ENCODE measurements at places on chromosomes 1 and 21. TPM values are rescaled to one million over a fixed set of nuclear protein-coding genes. Genes with fewer than 3 reads are reported as not detected.
A peak's percentile ranks its signal among the peaks of the same experiment; 100 is the strongest.

B3GALNT2 gene
- 7.1 TPM for polyA plus RNA-seq

OR2M7 gene
- polyA plus RNA-seq, result not detected

SUMO3 gene
- polyA plus RNA-seq, result 38.6 TPM

DNA sequence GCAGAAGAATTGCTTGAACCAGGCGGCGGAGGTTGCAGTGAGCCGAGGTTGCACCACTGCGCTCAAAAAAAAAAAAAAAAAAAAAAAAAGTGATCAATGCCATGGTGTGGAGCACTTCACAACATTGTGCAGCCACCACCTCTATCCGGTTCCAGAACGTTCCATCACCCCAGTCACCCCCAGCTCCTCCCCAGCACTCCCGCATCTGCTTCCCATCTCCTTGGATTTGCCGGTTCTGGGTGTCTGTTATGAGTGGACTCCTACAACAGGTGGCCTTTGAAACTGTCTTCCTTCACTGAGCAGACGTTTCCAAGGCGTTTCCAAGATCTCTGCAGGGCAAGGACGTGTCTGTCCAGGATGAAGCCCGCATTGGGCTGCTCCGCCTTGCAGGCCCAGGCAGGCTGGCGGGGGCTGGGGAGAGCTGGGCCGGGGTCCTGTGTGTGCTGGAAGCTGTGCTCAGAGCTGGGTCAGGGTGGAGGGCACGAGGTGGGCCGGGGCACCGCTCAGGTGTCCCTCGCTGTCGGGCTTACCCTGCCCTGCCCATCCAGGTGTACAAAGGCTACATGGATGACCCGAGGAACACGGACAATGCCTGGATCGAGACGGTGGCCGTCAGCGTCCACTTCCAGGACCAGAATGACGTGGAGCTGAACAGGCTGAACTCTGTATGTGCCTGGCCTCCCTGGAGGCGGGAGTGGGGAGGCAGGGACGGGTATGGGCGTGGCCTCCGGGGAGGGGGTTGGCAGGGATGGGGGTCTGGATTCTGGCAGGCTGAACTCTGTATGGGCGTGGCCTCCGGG lies 14.9 kb upstream of the LRRC3 start:
- peak; percentile 9 for DNase-seq

DNA sequence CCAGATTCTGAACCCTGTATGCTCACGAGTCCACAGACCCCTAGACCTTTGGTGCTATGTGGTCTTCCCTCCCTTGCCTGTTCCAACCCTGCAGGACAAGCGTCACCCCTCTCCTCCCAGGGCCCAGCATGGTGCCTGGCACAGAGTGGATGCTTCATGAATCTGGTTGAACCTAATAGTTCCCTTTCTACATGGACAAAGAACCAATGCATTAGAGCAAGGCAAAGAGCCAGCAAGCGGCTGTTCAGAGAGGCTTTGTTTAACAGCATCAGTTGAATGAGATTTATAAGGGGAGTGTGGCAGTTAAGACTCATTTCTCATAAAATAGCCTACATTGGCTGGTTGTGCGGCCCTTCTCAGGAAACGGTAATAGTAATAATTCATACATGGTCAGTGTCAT lies 14.9 kb downstream of the SLC26A9 start:
- DNase-seq, result no peak

- DNase-seq, result no peak
Observed at GRCh38 chr1:115924770-115925169, 51.5 kb upstream of the SLC22A15 start.

- no peak for DNase-seq
Observed at GRCh38 chr1:14551386-14551785, 47.1 kb upstream of the KAZN start.

GRCh38 chr1:33369081-33369480 lies 48.2 kb upstream of the A3GALT2 start:
- DNase-seq, result no peak
